ENCODE measurements at places on chromosomes 7 and 10.

DNA sequence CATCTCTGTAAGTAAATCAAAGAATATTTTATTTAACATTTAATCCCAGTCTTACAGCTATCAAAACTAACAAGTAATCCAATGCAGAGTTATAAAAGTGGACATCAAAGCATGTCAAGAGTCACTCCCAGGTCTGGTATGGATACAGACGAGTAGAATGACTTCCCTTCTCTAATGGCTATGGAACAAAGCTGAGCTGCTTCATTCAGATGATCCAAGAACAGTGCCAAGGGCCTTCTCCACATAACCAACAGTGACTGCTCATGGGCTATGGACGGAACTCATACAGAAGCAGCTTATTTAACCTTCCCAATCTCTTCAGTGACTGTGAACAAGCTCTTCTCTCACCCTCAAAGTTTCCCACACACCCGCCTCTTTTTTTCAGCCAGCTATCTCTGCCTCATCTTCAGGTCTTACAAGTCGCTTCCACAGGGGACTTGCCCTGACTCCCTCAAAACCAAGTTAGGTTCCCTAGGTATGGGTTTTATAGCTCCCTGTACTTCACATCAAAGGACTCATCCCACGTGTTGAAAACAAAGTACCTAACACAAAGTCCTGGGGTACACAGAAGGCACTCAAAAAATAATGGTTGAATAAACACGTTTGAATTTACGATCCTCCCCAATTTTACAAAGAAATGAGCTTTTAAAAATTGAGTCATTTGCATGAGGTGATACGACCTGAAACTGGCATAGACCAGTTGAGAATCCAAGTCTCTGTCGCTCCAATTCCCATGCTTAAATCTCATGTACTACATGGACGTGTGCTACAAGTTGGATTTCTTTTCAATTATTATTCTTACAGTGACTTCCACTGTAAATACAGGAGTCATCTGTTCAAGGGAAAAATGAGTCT lies 3.1 kb downstream of the USP6NL start:
- ATAC-seq = no peak

DNA sequence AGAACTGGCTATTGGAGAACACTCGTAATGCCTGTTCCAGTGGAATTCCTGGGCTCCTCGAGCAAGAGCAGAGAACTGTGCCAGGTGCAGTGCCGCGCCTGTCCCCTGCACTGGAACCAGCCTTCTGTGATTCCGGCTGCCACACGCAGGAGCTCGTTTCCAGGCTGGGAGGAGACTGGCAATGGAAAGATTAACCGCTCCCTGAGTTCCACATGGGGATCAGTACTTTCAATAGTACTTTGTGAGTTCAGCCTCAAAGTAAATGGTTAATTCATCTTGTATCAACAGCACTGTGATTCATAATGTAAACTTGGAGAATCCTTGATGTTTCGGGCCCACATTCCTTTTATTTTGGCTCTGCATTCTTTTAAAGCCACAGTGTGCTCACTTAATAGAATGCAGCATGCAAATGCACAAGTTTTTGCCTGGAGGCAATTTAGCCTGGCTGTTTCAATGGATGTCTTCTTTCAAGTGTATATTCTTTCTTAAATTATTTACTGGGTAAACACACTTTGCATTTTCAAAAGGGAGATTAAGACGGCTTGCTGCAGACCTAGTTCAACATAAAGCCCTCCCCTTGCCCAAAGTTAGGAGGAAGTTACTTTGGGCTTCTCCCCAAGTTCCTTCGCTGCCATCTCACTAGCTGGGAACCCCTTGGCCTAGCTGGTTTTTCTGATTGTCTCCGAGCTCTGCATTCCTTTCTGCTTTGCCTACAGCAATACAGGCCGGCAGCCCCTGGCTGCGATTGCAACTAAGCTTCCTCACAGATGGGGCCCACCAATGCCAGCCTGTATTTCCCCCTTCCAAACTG lies 138.1 kb upstream of the TCF7L2 start:
- peak; percentile 93 for ATAC-seq

DNA sequence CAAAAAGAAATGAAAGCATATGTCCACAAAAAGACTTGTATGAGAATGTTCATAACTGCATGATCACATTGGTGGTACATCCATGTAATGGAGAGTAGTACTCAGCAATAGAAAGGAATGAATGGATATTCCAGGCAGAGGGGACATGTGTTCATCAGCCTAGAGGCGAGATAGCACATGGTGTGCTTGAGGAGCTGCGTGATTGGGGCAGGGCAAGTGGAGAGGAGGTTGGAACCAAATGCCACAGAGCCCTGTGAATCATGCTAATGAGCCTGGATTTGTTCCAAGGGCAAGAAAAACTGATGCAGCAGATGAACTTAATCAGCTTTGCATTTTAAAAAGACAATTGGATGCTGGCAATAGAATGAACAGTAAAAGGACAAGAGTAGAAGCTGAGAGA lies 73.3 kb downstream of the C10orf90 start:
- ATAC-seq = no peak

DNA sequence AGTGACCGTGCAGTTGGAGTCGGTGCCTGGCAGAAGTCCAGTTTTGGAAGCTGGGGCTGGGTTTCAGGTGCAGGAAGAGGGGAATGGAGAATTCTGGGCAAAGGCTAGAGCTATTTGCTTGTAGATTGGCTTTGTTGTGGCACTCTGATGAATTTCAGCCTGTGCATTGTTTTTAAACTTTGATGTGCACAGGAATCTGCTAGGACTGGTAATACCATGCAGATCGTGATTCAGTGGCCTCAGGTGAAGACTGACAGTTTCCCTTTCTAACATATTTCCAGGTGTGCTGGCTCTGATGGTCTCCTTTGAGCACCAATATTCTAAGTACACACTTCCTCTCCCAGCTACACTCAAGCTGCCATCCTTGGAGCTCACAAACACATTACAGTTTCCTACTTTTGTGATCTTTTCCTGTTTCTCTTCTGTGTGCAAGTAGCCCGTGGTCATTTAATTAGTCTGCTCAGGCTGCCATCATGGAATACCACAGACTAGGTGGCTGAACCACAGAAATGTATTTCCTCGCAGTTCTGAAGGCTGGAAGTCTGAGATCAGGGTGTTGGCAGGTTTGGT lies 55.6 kb downstream of the NOC3L start:
- ATAC-seq = no peak

- ATAC-seq = no peak
Measured at GRCh38 chr7:114929570-114929969, 7.7 kb downstream of the MDFIC start.

GRCh38 chr10:30481603-30482002 lies 47.6 kb downstream of the MAP3K8 start:
- no peak for ATAC-seq

GRCh38 chr7:127208351-127208750 lies 44.4 kb downstream of the GRM8 start:
- no peak for ATAC-seq
